ENCODE measurements at places on chromosomes 2 and 18.

GRCh38 chr2:45841752-45842407 is 190.4 kb downstream of the PRKCE start:
- no peak for DNase-seq

DNA sequence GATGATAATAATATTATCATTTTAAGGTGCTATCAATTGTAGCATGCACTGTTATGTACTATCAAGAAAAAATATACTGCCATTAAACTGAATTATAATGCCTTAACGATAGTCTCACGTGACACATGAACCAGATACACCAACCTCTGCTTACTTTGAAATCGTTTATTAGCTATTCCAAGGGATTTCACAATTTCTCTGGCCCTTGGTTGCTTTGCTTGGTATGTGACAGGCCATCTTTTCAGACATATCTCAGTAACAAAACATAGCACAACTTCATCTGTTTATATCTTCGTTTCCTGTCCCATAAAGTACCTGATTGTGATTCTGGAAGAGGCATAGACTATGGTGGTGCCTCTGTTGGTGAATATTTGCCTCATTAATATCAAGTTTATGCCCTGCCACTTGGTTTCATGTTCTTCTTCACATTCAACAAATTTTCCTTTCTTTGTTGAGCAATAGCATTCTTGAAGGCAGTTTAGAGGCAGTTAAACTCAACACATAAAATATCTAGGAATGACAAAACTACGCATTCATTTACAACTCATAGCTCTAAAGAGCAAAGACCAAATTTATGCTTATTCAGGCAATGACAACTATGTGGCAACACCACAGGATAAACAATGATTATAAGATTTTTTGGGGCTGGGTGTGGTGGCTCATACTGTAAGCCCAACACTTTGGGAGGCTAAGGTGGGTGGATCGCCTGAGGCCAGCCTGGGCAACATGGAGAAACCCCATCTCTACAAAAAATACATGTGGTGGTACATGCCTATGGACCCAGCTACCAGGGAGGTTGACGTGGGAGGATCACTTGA is 84.3 kb downstream of the MCFD2 start:
- DNase-seq = no peak

DNA sequence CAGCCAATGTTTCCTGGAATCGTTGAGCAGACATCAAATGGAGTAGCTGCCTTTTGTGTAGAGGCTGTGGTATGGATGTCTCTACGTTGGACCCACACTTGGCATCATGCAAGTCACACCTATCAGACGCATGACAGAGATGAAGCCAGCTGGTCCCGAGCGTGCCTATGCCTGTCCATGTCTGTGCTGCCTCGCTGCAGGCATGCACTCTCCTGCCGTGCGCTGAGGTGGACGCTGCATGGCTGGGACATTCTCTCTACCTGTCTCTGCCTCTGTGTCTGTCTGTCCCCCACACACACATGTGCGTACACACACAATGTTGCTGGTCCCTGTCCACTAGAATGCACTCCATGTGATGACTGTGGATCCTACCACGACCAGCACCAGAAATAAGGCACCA is 514.2 kb upstream of the MYT1L start:
- DNase-seq = no peak

DNA sequence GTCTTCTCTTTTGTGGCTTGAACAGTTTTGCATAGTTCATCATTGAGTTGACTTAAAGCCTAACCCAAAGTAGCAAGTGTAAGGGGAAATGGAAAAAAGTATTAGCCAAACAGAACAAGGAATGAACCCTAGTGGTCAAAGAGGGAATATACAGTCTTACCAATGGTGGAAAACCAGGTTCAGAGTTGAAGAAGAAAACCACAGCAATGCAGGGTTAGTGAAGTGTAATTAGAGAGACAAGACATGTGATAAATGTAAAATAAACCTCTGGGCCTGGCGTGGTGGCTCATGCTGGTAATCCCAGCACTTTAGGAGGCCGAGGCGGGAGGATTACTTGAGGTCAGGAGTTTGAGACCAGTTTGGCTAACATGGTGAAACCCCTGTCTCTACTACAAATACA is 2.4 kb downstream of the TTN start:
- DNase-seq = no peak

- no peak for DNase-seq
These were observed 73.2 kb upstream of the GALNT5 start for GRCh38 chr2:157184161-157184895.

DNA sequence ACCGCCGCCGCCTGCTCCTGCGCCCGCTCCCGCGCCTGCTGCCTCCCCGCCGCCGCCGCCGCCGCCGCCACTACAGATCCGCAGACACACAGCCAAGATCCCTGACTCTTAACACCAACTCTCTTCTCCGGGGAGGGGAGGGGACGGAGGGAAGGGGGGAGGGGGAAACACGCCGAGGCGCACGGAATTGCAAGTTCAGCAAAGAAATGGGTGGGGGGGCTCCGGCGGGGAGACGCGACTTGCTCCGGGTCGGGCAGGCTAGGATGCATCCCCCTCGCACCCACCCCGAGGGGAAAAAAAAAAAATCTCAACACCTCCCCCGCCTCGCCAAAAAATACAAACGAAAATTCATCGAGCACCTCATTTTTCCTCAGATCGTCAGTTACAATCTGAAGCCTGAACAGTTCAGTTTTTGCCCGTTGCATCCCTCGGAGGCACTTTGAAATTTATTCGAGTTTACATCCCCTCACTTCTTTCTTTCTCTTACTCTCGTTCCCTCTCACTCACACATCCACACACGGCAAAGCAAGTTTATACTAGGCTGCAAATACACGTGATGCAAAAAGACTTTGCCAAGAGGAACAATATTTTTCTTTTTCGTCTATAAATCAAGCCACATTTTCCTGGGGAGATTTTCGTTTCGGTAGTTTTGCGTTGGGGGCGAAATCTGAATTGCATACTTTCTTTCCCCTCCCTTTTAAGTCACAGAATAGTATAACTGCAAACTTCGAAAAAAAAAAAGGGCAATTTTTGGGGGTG is at the start of gene TCF4:
Gene TCF4 (minus strand): TSS at position 82 of the 759 bp plus-strand sequence. CDS start 1,076 bp downstream, outside the sequence.
- DNase-seq = no peak

Data from activated CD4-positive, alpha-beta T cell treated with anti-CD3 and anti-CD28 coated beads, Interleukin-2, amount 50 U/mL, for 48 hours (primary cell).